H9 (cell line): ENCODE measurements at places on chromosomes 2 and 18. TPM values are rescaled to one million over a fixed set of nuclear protein-coding genes. Genes with fewer than 3 reads are reported as not detected.

The SPIRE1 gene
- total RNA-seq, result 13.6 and 16.6 TPM in 2 replicates

The PCARE gene
- not detected in 2 replicates for total RNA-seq

The DNAJC5G gene
- 0.37 and 0.44 TPM in 2 replicates for total RNA-seq

The SOCS6 gene
- total RNA-seq, result 24.5 and 26.0 TPM in 2 replicates

The ROCK1 gene
- 37.6 and 38.2 TPM in 2 replicates for total RNA-seq

The CROCC2 gene
- not detected in 2 replicates for total RNA-seq

The CEP76 gene
- 18.6 and 19.3 TPM in 2 replicates for total RNA-seq

The ADGRF3 gene
- total RNA-seq, result 0.09 and 0.29 TPM in 2 replicates

The COL5A2 gene
- 10.5 and 13.6 TPM in 2 replicates for total RNA-seq

The NT5DC4 gene
- total RNA-seq, result not detected in 2 replicates

The LIPG gene
- 4.4 and 6.1 TPM in 2 replicates for total RNA-seq

The STK17B gene
- total RNA-seq, result 6.1 and 6.3 TPM in 2 replicates

The CCDC148 gene
- 1.1 and 1.5 TPM in 2 replicates for total RNA-seq

The ORC2 gene
- 61.8 and 65.2 TPM in 2 replicates for total RNA-seq

The NXPH2 gene
- total RNA-seq, result 1.3 and 1.8 TPM in 2 replicates

The ALPG gene
- 1.3 and 1.4 TPM in 2 replicates for total RNA-seq

The LHCGR gene
- 0.33 and 0.44 TPM in 2 replicates for total RNA-seq

The TUBB6 gene
- 134 and 135 TPM in 2 replicates for total RNA-seq

The SPATA3 gene
- not detected in 2 replicates for total RNA-seq

The FAM237A gene
- not detected in 2 replicates for total RNA-seq

The GAD1 gene
- total RNA-seq, result 1.8 TPM in 2 replicates

The UGT1A3 gene
- total RNA-seq, result not detected in 2 replicates

The VSNL1 gene
- 9.2 and 9.9 TPM in 2 replicates for total RNA-seq

The RGPD4 gene
- total RNA-seq, result 0.07 TPM in 2 replicates

The NYAP2 gene
- not detected in 2 replicates for total RNA-seq

The VAMP5 gene
- total RNA-seq, result 0.57 and 0.59 TPM in 2 replicates

The DNER gene
- 1.0 and 1.1 TPM in 2 replicates for total RNA-seq

The GCKR gene
- 0.11 and 0.33 TPM in 2 replicates for total RNA-seq

The FZD7 gene
- 302 and 309 TPM in 2 replicates for total RNA-seq

The DLX1 gene
- not detected in 2 replicates for total RNA-seq

The TSGA10 gene
- total RNA-seq, result 6.1 and 6.3 TPM in 2 replicates

The C2orf78 gene
- total RNA-seq, result 0.07 and 0.09 TPM in 2 replicates

The SERPINB2 gene
- not detected in 2 replicates for total RNA-seq

The HOXD9 gene
- not detected in 2 replicates for total RNA-seq

The ZNF804A gene
- total RNA-seq, result not detected in 2 replicates

The ZBTB7C gene
- 0.33 and 0.39 TPM in 2 replicates for total RNA-seq

The LIMS4 gene
- total RNA-seq, result 0.55 and 0.70 TPM in 2 replicates

The CNDP2 gene
- total RNA-seq, result 212 and 214 TPM in 2 replicates

The GTF2A1L gene
- total RNA-seq, result not detected in 2 replicates

The EFR3B gene
- 7.0 and 7.2 TPM in 2 replicates for total RNA-seq

The SLC9A2 gene
- 0.04 TPM in 2 replicates for total RNA-seq

The PPP4R3B gene
- 37.6 and 40.9 TPM in 2 replicates for total RNA-seq

The CCDC178 gene
- total RNA-seq, result 0.11 TPM in 1 of 2 replicates, not detected in the other

The RSAD2 gene
- not detected in 2 replicates for total RNA-seq

The STARD6 gene
- not detected in 2 replicates for total RNA-seq

The TUBA3E gene
- total RNA-seq, result 0.13 and 0.26 TPM in 2 replicates

The ABCA12 gene
- total RNA-seq, result 0.02 TPM in 1 of 2 replicates, not detected in the other

The CYRIA gene
- 2.2 and 2.3 TPM in 2 replicates for total RNA-seq

The IL1RN gene
- not detected in 2 replicates for total RNA-seq

The TEX44 gene
- not detected in 2 replicates for total RNA-seq

The HOXD8 gene
- total RNA-seq, result not detected in 2 replicates

The EFHD1 gene
- 2.7 and 2.8 TPM in 2 replicates for total RNA-seq

The CDK5R2 gene
- 0.11 and 0.26 TPM in 2 replicates for total RNA-seq
